ENCODE measurements at places on chromosomes 12 and 14. TPM values are rescaled to one million over a fixed set of nuclear protein-coding genes. Genes with fewer than 3 reads are reported as not detected.

- DNase-seq: no peak
Measured at GRCh38 chr12:94202245-94203180, 54.1 kb downstream of the PLXNC1 start.

DNA sequence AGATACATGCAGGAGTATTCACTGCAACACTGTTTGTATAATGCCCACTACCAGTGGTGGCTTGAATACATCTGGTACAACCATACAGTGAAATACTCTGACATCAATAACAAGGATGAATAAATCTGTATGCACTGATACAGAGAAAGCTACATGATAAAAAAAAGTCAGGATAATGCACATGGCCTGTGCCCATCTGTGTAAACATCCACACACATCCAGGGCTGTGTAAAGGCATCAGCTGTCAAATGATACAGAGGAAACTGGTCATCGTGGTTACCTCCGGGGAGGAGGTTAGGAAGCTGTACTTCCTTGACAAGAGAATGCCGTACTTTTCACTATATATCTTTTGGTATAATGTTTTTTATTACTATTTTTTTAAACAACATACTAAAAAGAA is 176.6 kb downstream of the FOXN3 start:
- DNase-seq: no peak

GRCh38 chr12:111181143-111181726 is 187.7 kb downstream of the PHETA1 start:
- no peak for DNase-seq

GRCh38 chr12:111150360-111150759 is 218.5 kb downstream of the PHETA1 start:
- no peak for DNase-seq

GRCh38 chr12:107379852-107380567 is 286.7 kb upstream of the CRY1 start:
- no peak for DNase-seq

- DNase-seq: no peak
Measured at GRCh38 chr12:76863837-76864236, 15.0 kb downstream of the CSRP2 start.

DNA sequence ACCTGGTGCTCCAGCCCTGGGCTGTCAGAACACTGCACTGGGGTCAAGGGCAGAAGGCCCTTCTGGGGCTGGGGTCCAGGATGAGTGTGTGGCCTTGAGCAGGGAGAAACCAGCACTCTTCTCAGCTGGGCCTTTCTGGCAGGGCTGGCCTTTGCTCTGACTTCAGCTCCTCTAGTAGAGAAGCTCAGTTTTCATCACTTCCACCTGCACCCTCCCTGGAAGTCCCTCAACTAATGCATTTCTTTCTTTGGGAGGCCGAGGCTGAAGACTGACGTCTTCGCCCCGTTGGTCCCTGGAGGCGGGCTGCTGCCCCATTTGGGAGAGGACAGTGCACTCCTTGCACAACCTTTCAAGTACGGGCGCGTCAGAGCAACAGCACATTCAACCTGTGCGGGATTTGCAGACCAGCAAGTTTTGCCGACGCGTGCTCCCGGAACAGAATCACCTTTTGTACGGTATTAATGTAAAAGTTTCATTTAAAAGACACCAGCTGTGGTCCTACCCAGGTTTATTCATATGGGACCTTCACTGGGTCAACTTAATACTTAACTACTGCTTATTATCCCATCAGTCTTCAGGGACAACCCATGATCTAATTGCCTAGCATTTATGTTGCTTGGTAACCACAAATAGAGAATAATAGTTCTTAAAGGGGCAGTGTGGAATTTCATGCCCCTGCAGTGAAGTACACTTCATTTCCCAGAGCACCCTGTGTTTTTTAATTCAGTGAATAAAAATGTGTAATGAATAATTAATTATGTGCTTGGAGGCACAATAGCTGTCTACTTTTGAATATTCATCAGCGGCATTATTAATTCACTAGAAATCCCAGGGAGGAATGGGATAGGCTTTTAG is 134.8 kb upstream of the VRK1 start:
- no peak for DNase-seq

- DNase-seq: no peak
Measured at GRCh38 chr12:100184549-100185145, 16.0 kb upstream of the ACTR6 start.

DNA sequence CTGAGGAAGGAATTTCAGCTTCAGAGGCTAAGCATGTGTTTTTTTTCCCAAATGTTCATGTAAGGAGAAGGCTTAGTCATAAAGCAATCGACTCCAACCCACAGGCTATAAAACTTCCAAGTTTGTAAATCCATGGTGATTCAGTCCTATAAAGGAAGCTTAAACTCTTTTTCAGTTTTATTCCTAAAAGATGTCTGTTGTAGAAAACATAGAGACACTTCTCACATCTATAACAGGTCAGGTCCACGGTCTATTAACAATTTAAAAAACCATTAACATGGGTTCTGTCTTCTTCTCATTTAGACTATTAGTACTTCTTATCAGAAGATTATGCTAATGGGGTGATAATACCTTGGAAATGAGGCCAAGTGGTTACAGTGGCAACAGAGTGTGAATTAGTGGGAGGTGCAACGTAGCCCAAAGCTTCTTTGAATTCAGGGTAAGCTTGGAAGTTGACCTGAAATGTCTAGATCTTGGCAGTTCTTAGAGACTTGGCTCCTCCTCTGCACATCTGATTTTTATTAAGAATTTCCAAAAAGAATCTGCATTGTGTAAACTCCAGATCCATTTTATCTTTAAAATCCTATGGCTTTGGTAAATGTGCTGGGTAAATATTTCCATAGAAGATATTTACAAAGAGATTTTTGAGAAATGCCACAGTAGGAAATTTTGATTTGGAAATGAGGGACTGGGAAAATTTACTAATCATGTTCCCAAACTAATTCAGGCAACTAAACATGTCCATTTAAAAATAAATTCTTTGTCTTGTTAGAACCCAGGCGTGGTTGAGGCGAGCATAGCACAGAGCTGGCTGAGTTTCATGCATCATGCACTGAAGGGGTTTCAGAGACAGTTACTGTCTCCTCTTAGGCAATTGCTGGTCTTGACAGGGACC is 86.4 kb downstream of the EML1 start:
- no peak for DNase-seq

GRCh38 chr14:76767681-76768656 is 6.7 kb downstream of the VASH1 start:
- DNase-seq: no peak

GRCh38 chr12:1583421-1584078 is 10.8 kb downstream of the FBXL14 start:
- DNase-seq: no peak

DNA sequence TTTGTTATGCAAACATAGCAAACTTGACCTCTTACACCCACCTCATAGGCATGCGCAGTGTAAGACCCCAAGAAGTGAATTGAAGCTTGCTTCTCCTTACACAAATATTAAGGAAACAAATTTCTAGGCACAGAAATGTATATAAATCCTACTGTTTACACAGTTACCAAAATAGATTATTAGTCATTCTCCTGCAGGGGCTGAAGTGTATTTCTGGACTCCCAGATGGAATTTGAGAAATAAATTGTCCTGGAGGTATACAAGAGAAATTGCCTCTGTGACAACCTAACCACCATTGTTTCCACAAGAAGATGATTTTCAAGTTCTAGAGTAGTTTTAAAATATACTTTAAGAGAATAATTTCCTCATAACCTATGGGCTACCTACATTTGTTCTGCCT is 656.0 kb upstream of the MDGA2 start:
- no peak for DNase-seq

DNA sequence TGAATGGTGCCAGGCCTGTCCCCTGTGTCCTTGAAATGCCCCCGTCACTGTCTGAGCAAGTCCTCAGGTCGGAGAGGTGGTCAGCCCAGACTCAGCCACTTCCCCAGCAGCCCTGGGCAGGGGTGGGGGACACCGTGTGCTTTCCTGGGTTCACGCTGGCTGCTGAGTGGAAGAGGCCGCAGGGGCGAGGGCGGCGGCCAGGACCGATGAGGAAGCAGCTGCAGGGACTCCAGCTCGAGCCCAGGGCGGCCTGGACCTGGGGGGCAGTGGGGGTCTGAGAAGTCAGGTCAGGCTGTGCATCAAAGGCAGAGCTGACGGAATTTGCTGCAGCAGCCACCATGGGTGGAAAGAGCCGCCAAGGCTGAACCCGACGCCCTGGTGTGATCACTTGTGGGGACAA is 28.4 kb downstream of the NOC4L start:
- DNase-seq: no peak

- DNase-seq: no peak
Measured at GRCh38 chr14:105582639-105583038, 56.3 kb downstream of the TMEM121 start.

The REP15 gene
- 0.80 TPM for total RNA-seq

The ARMH4 gene
- 24.8 TPM for total RNA-seq

The MAPK1IP1L gene
- total RNA-seq: 113 TPM

The PRH2 gene
- not detected for total RNA-seq

The ACTR10 gene
- 34.6 TPM for total RNA-seq

The MYH6 gene
- not detected for total RNA-seq

Measured in H1 (cell line).